ENCODE measurements at places on chromosomes 2 and 18.

DNA sequence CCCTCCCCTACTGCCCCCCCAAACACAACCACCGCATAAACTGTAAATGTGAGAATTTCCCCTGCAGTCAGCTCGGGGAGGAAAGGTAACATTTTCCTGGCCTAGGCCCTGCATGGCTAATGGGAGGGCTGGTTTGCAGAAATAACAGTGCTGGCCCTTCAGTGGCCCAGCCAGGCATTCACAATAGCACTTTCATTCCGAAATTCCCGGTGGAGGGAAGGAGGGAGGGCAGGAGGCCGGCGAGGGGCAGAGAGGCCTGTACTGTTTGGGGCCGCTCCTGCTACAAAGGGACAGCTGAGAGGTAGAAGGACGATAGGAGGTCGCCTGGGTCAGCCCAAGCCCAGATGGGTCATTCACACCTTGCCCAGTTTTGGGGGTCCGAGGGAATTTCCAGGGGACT, 11.3 kb downstream of the CYP26B1 start:
- DNase-seq: no peak

DNA sequence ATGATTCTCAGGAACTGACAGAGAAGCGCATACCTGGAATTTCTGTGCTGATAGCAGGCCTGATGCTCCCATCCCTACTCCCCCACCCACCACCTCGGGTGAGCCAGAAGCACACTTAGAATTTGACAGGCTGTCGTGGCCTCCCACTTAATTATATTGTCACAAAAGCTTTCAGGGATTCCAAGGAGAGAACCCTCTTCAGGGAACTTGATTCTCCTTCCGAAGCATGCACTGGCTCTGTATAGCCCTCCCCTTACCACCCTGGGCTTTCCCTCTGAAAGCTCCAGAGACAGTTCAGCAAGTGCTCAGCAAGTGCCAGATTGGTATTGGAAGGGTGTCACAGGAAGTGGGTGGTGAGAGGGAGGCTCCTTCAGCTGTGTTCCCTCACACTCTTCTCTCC, 252.5 kb upstream of the SIX2 start:
- no peak for DNase-seq

DNA sequence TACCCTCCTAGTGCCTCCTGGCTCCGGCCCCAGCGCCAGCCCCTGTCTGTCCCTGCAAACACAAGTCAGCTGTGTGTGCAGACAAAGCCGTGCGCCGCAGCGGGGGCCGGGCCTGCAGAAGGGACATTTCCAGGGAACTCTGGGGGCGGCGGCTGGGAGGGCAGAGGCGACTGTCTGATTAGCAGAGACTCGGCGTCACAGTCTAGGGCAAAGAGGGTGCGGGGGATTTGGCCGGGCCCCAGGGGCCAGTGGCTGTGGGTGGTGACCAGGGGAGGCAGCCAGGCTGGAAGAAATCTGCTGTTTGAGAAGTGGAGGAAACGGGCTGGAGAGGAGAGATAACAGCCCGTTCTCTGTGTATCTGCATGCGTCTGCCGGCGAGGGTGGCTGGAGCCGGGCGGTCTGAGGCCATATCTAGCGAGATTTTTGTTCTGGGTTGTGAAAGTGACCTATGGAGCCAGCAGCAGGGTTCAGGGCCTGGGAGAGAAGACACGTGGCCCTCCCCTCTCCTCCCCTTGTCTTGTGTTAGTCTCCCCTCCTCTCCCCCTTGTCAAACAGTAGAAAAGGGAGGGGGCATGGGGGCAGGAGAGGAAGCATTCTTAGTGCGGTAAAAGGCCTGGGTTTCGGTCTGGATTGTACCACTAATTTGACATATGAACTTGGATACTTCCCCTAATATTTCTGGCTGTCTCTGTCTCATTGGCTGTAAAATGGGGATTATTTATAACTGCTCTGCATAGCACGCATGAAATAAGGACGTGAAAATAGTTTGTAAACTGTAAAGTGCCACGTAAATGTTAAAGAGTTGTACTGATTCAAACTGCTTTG, 169.4 kb downstream of the SMAD7 start:
- no peak for DNase-seq

DNA sequence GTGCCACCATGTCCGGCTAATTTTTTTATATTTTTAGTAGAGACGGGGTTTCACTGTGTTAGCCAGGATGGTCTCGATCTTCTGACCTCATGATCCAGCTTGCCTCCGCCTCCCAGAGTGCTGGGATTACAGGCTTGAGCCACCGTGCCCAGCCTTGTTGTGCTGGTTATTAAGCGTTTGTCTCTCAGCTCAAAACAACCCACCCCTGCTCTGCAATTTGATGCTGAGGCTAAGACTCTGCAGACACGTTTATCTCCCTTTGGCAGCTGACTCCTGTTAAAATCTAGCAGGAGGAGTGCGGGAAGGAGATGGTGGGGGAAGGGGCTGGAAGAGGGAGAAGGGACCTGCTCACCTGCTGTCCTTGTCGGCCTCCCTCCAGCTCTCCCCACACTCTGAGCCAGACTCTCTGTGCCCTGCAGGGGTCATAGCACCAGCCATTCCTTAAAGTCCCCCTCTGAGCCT, 29.9 kb upstream of the IMPA2 start:
- no peak for DNase-seq

GRCh38 chr2:238928520-238929241, 80.8 kb downstream of the TWIST2 start:
- DNase-seq: no peak

- no peak for DNase-seq
Observed at GRCh38 chr18:26477828-26478466, 70.4 kb downstream of the KCTD1 start.

DNA sequence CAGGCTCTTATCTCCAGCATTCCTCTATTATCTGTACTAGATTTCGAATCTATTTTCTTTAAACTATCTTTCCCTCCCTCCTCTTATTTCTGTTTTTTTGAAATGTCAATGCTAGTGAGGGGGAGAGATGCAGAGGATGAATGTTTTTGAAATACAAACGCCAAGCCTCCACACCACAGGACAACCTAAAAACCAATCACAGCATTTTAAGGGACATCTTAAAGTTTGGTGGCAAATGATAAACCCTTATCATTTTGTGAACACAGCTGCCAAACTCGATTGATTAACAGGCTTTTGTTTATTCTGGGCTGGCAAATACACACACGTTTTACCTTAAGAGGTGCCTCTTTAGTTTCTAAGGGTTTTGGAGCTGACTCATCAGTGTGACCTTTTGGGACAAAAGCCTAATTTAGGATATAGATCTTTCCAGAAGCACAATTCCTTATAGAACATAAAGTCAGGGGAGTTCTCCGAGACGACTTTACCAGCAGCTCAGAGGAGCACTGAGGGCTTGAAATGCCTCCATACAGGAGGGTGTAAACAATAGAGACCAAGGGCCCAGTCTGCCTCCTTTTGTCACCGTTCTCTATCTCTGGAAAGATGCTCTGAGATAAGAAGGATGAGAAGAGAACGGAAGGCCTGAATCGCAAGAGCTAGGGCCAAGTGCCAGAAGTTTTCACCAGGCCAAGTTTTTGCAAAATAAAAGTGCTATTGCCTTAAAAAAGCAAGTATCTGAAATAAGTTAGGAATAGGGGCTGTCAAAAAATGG, 4.2 kb upstream of the MEIS1 start:
- DNase-seq: no peak

DNA sequence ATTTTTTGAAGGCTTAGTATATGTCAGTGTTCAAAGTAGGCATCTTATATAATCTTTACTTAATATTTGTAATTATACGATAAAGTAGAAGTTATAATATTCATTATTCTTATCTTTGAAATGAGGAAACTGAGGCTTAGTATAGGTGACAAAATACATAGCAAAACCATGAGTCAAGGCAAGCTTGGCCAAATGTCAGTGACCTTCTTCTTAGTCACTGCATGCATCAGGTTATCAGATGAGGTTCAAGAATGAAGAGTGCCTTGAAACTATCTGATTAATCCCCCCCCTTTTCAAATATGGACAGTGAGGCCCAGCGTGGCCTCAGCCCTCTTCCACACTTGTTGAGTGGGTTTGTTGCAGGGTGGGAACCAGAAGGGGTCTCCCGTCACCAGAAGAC, 59.3 kb downstream of the PMAIP1 start:
- DNase-seq: no peak

- DNase-seq: no peak
Observed at GRCh38 chr2:237872178-237872887, 12.9 kb downstream of the RAMP1 start.

DNA sequence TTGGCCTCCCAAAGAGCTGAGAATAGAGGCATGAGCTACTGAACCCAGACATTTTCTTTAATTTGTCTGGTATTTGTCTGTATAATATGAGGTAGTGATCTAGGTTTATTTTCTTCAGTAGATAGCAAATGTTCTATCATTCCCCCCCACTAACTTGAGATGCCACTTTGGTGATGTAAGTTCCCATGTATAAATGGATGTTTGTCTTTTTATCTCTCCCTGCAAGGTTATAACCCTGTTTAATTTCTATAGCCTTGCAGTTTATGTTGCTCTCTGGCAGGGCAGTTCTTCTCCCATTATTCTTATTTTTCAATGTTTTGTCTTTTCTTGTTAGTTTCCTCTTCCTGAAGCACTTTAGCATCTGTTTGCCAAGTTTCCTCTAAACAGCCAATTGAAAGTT, 39.1 kb upstream of the MAP4K4 start:
- no peak for DNase-seq

DNA sequence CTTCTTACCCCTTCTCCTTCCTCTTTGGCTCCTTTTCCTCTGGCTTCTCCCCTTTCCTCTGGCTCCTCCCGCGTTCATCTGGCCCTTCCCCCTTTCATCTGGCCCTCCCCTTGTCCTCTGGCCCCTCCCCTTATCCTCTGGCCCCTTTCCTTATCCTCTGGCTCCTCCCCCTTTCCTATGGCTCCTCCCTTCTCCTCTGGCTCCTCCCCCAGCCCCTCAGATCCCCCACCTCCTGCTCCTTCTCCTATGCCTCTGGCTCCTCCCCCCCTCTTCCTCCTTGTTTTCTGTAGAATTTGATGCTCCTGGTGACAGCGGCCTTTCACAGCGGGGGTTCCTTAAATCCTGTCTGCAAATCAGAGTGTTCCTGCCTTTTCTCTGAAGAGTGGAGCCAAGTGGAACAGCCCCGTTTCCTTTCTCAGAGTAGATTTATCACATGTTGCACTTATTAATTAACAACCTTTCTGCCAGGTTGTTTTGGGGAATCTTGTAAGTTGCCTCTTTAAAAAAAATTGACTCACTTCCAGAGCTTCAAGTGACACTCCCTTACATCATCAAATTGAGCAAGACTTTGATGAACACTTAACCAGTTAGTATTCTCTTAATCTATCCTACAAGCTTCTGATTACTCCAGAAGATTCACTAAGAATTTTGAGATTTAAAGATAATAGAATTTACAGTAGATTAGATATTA, 27.9 kb downstream of the FABP1 start:
- no peak for DNase-seq

- no peak for DNase-seq
Observed at GRCh38 chr2:142041996-142042395, 88.8 kb downstream of the LRP1B start.

DNA sequence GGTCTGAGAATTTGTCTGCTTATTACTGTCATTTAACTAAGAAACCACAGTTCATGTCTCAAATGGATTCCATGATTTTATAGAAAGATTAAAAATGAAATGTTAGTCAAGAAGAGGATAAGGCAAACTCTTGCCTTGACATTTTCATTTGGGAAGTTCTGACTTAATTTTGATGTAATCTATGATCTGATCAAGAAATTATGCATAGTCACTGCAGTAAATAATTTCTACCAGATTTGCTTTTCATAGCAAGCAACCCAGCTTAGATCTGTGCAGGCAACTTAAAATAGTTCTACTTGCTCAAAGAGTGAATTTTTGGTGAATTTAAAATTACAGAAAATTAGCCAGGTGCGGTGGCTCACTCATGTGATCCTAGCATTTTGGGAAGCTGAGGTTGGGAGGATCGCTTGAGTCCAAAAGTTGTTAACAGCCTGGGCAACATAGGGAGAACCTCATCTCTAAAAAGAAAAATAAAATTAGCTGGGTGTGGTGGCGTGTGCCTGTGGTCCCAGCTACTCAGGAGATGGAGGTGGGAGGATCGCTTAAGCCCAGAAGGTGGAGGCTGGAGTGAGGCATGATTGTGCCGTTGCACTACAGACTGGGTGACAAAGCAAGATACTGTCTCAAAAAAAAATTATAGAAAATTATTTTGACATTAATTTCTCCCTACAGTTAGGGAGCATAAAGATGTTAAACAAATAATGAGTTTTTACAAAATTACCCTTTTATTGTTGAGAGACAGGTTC, 158.7 kb upstream of the MYO3B start:
- DNase-seq: no peak

- DNase-seq: no peak
Observed at GRCh38 chr2:128558441-128558840, 239.8 kb upstream of the HS6ST1 start.

GRCh38 chr2:73408198-73408597, 22.6 kb downstream of the ALMS1 start:
- DNase-seq: no peak

DNA sequence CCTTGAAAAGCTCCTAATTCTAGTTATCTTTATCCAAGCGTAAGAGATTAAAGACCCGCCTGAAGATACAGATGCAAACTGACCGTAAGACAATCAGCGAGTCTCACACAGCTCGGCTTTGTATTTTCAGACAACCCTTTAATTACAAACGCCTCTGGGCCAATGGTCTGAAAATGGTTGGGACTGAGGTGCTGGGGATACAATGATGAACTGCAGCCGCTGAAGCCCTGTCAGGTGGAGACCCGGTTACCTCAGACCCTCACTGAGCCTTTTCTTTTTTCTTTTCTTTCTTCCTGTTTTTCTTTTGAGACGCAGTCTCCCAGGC, 715 bp upstream of the CFAP36 start:
- peak; percentile 14 for DNase-seq

DNA sequence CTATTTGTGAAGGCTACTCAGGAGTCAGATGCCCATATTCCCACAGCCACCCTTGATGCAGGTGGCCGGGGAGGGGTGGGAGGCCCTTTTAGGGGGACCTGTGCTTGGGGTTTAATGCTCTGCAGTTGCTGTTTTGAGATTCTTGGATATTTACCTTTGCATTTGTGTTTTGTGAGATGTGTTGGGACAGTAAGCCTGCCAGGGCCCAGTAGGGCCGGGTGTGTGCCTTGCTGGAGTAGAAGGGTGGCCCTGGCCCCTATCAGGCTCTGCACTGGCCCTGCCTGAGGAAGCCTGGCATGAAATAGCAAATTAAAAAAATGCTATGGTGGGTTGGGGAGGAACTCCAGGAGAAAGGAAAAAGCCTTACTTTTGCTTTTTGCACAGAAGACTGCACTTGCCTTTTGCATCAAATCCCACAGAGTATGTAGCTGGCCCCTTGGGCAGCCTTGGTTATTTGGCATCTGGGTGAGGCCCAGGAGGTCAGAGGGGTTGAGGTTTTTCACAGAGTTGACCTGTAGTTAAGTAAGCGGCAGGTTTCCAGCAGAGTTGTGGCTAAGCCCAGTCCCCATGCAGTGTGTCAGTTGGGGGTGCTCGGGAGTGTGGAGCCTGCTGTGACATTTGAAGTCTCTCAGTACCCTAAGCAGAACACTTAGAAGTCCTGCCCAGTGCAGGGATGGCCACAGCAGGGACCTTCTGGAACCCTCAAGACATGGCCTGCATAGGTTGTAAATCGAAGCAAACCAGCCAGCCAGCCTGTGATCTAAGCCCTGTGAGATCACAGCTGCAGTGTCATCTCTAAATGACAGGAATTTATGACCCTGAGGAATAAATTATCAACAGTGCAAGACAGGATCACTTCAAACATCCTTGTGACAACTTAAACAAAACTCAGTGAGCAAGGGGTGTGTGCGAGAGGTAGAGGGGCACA, 68.8 kb downstream of the SH3RF3 start:
- no peak for DNase-seq

- DNase-seq: no peak
Observed at GRCh38 chr2:200041639-200042038, 86.3 kb downstream of the MAIP1 start.
